CD4-positive, alpha-beta T cell treated with Interleukin-1 beta for 1 hour (primary cell): ENCODE measurements at places on chromosomes 12 and 14.

GRCh38 chr14:43535231-43535838 is 971.7 kb downstream of the FSCB start:
- no peak for DNase-seq

GRCh38 chr12:53064613-53065436 is 14.4 kb downstream of the SPRYD3 start:
- no peak for DNase-seq

DNA sequence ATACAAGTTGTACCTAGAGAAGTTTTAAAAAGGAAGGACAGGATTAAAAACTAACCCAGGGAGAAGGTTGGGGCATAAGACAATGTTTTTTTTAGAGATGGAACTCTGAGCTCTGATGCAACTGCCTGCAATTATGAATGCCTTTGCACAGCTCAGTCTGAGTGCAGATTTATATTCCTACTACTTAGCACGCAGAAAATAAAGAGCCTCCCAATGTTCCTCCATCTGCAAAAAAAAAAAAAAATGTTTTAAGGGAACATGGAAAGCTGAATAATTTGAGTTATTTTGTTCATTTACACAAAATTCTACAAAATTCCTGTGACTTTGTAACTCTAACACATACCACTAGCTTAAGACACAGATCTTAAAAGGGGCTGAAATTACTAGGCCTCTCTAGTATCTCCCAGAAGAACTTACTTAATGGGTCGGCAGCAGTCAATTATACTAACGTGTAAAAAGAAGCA is 15.7 kb downstream of the CLIP1 start:
- no peak for DNase-seq

DNA sequence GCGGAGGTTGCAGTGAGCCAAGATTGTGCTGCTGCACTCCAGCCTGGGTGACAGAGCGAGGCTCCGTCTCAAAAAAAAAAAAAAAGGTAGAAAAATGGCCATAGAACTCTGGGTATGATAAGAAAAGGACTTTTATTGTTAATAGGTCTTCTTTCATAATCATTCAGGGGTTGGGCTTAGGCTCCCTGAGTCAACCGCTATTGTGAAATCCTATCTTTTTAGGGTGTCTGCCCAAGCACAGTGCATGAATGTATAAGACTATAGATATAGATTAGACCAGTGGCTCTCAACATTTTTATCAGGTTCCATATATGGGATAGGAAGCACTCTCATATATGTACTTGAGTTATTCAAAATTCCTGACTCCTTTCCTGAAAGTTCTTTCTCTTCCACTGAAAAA is 48.7 kb upstream of the USP15 start:
- no peak for DNase-seq

GRCh38 chr12:14416658-14417057 is 51.2 kb downstream of the ATF7IP start:
- peak; percentile 87 for DNase-seq

- peak; percentile 40 for DNase-seq
These were observed 760 bp downstream of the ACTN1 start for GRCh38 chr14:68978172-68978911.

- DNase-seq: no peak
These were observed 468.3 kb downstream of the AACS start for GRCh38 chr12:125533434-125534029.

DNA sequence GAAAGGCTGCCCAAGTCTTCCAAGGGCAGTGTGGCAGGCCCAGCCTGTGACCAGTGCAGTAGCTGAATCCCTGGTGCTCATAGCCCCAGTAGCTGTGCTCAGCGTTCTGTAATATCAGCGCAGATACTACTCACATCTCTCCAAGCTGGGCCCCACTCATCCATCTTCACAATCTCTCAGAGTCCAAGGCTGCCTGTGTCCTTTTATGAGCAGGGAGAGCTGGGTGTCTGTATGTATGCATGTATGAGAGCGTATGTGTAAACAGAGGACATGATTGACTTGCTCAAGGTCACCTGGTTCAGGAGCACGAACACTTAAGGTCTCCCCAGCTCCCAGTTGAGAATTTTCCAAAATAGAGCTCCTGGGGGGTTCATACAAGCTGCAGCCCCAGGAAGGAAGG is 5.4 kb downstream of the AQP6 start:
- no peak for DNase-seq

- DNase-seq: no peak
These were observed 70.3 kb downstream of the PITPNM2 start for GRCh38 chr12:123080634-123081033.

DNA sequence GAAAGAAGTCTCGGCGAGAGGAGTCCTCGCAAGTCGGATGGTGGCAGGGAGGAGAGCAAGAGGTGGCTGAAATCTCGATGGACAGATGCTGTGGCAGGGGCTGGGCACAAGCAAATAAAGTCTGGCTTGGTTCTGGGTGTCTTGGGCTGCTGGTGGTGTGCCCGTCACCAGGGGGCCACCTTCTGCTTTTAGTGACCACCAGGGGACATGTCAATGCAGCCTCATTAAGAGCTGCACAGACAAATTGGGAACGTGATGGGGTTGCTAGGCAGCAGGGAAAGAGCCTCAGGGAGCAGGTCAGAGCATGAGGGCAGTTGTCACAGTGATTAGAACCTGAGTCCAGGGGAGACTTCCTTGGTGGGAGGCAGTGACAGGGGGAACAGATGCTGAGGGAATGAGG is 44.0 kb downstream of the LRRC74A start:
- DNase-seq: no peak

GRCh38 chr12:92953747-92954146 is 24.7 kb upstream of the EEA1 start:
- DNase-seq: no peak

GRCh38 chr14:90616313-90616712 is 199.9 kb downstream of the TTC7B start:
- no peak for DNase-seq

GRCh38 chr12:1915082-1915968 is 3.1 kb downstream of the CACNA2D4 start:
- no peak for DNase-seq

GRCh38 chr12:116456330-116457082 is 102.7 kb upstream of the MAP1LC3B2 start:
- DNase-seq: no peak
